ENCODE measurements at places on chromosomes 3 and 15.

- DNase-seq: no peak
Observed at GRCh38 chr3:119912220-119912619, 130.3 kb downstream of the NR1I2 start.

DNA sequence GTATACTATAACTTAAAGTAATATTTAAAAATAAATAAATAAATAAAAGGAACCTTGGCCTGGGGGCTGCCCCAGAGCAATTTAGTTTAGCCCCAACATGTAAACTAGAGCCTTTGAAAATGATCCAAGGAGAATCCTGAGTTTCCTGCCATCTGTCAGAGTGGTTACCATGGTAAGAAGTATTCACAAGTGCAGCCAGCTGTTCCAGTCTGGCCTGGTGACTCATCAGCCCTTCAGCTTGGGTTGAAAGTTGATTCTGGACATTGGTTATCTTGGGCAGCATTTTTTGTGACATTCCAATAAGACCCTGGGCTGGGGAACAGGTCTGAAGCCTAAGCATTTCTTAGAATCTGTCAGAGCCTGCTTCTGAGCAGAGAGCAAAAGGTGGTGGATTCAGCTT, 72.7 kb upstream of the LRTM1 start:
- peak; percentile 24 for DNase-seq

DNA sequence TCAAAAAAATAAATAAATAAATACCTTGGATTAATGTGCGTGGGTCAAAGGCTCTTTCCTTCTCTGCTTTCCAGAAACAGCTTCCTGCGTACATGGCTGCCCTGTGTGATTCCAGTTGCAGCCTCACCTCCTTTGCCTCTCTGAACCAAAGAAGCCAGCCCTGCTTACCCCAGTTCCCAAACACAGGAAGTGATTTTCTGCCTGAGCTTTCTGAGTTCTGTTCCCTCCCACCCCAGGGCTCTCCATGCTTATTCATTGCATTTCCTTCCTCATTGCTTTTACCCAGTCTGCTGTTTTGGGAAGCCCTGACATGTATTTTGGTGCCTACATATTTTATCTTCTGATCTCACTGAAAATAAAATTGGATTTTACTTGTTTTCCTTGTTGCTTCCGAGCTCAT, 15.4 kb downstream of the ZSCAN2 start:
- DNase-seq: no peak

GRCh38 chr15:63059573-63060216, 17.1 kb downstream of the TPM1 start:
- no peak for DNase-seq

GRCh38 chr3:60636846-60637245, 614.4 kb downstream of the FHIT start:
- DNase-seq: no peak

- peak; percentile 43 for DNase-seq
Observed at GRCh38 chr15:74782259-74783071, 585 bp downstream of the CSK start.

DNA sequence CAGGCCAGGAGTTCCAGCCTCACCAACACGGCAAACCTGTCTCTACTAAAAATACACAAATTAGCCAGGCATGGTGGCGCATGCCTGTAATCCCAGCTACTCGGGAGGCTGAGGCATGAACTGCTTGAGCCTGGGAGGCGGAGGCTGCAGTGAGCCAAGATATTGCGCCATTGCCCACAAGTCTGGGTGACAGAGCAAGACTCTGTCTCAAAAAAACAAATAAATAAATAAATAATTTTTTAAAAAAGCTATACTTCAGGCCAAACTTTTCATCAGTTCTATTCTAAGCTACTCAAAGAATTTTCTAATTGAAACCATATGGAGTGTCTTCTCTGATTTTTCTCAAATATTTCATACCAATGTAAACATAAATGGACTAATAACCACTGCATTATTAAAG, 43.5 kb downstream of the PHC3 start:
- no peak for DNase-seq

GRCh38 chr15:45285413-45285812, 33.4 kb downstream of the SLC28A2 start:
- no peak for DNase-seq

DNA sequence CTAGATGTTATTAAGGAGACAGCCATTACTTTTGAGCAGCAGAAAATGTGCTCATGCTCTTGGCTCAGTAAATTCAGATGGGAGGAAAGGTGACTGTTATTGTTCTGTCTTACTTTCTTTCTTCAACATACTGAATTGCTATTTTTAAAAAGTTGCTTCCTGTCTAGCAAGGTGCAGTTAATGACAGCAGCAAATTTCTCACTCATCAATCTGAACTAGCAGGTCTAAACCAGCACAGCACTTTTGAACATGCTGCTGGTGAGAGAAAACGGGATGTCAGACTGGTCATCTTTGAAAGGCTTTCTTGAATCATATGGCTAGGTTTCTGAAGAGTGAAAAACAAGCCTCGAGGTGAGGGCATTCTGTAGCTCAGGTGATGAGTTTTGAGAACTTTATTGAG, 384.7 kb downstream of the MFSD1 start:
- DNase-seq: no peak

GRCh38 chr15:93800805-93801204, 430.6 kb upstream of the MCTP2 start:
- no peak for DNase-seq

GRCh38 chr3:179309225-179310078, 13.4 kb upstream of the ZNF639 start:
- DNase-seq: no peak

GRCh38 chr3:28406241-28406640, 57.6 kb upstream of the AZI2 start:
- no peak for DNase-seq

GRCh38 chr15:79184465-79184892, 93.9 kb upstream of the RASGRF1 start:
- DNase-seq: peak; percentile 78

DNA sequence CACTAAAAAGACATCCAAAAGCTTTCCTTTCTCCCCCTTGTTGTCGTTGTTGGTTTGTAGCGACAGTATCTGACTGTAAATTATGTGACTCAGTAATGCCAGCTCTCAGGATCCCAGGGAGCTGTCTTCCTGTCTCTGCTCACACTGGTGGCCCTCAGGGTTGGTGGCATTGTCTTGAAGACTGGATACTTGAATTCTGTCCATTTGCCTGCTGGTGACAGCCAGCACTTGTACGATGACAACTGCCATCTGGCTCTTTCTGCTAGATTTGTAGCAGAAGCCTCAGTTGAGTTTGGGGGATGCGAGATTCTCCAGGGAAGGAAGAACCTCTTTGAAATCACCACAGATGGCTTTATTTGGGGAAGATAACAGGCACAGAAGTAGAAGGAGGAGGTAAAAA, 120.8 kb downstream of the ARPP21 start:
- no peak for DNase-seq

DNA sequence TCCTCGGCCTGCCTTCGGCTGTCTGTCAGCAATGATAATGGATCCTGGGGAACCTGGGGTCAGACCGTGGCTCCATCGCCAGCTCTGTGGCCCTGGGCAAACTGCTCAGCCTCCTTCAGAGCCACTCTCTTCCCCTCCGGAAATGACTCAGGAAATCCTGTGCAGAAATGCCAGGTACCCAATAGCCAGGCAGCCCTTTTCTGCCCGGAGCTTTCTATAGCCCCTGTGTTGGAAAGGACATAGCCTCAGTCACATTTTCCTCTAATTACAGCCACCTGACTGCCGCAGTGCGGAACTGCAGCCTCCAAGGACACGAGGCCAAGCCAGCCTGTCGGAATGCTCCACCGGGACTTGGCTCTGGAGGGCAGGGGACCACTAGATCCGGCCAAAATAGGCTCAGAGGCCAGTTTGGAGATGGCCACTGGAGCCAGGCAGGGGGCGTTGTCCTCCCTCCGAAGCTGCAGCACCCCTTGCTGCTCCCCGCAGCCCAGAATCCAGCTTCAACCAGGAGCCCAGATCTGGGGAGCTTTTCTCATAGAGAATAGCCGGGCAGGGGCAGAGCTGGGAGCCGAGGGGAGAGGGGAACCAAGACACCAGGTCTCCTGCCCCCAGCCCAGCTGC, 11.6 kb upstream of the ZXDC start:
- no peak for DNase-seq

GRCh38 chr3:110296885-110297284, 774.7 kb upstream of the NECTIN3 start:
- no peak for DNase-seq
